Central memory CD4-positive, alpha-beta T cell (primary cell): ENCODE measurements at places on chromosomes 16 and 17.

DNA sequence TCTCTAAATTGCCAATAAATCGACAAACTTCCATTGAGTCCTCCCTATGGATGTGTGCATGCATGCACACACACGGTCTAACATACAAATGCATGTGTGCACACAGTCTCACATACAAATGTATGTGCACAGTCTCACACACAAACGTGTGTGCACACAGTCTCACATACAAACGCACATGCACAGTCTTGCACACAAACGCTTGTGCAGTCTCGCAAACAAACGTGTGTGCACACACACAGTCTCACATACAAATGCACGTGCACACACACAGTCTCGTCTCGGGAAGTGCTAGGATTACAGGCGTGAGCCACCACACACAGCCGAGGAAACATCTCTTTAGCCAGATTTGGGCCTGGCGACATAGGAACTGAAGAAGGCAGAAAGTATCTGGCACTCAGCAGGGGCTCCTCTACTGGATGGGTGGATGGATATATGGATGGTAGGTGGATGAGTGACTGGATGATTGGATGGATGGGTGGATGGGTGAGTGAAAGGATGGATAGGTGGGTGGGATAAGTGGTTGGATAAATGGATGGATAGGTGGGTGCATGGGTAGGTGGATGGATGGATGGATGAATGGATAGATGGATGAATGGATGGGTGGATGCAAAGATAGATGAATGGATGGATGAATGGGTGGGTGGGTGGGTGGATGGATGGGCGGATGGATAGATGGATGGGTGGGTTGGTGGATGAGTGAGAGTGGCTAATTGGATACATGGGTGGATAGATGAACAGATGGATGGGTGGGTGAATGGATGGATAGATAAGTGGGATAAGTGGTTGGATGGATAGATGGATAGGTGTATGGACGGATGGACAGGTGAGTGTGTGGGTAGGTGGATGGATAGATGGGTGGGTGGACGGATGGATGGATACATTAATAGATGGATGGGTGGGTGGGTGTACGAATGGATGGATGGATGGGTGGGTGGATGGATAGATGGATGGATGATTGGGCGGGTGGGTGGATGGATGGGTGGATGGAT lies 48.9 kb upstream of the FASN start:
- no peak for DNase-seq

- DNase-seq: peak; percentile 53
These were observed 73.5 kb downstream of the CYTH1 start for GRCh38 chr17:78708510-78708973.

- DNase-seq: no peak
These were observed 52.7 kb downstream of the ARSG start for GRCh38 chr17:68343976-68344375.

DNA sequence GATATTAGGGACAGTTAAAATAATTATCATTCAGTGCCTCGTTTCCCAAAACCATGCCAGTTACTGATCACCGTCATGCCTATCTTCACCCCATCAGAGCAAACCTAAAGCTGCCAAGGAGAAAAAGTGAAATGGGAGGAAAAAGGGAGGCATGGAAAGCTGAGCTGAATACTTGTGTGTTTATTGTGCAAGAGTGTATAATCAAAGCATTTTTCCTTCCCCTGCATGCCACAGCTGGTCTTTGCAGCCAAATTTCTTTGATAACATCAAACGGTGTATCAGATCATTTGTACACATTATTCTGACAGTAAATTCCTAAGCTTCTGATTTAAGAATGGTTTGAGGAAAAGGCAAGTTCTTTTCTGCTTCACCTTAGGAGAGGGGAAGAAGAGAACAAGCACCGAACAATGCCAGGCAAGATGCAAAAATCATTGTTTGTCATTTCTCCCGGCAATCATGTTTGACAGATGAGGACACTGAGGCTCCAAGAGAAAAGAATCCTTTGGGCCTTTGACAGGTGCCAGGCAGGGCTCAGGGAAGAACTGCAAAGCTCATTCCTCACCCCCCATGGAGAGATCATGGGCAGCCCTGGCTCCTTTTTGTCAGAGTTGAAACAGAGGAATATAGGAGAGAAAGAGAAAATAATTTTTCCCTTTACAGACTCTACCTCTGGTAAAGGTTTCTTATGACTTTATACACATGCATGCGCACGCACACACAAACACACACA lies 51.4 kb upstream of the ARHGAP44 start:
- DNase-seq: no peak

- DNase-seq: no peak
These were observed 24.9 kb upstream of the BEAN1 start for GRCh38 chr16:66402166-66402565.

DNA sequence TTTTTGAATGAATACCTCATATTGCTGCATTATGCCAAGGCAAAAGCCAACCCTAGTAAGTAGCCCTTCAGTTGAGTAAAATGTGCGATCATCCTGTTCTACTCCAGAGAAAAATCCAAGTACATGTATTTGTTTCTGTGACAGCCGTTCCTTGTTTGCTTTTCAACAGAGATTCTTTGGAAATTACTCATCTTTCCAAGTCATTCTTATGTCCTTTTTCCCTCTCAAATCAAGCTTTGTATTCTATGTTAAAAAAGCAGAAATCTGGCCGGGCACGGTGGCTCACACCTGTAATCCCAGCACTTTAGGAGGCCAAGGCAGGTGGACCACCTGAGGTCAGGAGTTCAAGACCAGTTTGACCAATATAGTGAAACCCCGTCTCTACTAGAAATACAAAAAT lies 112.9 kb upstream of the HAS3 start:
- no peak for DNase-seq

DNA sequence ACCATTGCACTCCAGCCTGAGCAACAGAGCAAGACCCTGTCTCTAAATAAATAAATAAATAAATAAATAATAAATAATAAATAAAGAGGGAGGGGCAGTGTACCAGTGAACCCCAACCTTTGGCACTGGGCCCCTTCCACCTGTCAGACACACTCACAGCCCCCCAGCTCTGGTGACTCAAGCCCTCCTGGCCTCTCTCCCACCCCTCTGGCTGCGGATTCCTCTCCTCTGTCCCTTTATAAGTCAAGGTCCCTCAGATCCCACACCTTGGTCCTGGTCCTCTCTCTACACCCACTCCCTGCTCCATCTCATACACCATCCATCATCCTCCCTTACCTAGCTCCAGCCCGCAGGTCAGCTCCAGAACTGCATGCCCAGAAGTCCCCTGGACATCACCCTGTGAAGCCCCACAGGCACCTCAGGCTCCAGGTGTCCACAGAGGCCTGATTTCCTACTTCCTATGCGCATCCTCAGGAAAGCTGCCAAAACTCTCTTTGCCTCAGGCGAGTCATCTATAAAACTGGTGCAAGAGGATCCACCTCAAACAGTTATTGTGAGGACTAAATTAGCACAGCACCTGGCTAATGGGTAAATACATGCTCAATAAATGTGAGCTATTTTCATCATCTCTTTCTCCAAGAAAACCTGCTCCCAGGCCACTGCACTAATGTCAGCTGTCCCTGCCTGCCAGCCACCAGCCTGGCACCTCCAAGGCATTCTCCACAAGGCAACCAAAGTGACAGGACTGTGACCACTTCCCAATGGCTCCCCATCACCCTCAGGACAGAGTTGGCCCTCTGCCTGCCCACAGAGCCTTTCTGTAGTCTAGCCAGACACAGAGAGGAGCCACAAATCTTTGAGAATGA lies 46.8 kb downstream of the BEAN1 start:
- DNase-seq: no peak
